NCI-H1092 treated with DMSO at 0.1 percent for 48 hours (cell line): ENCODE measurements at places on chromosomes 1 and 21.

- DNase-seq, result peak; percentile 43
Observed at GRCh38 chr1:12604114-12604874, 13.7 kb downstream of the DHRS3 start.

DNA sequence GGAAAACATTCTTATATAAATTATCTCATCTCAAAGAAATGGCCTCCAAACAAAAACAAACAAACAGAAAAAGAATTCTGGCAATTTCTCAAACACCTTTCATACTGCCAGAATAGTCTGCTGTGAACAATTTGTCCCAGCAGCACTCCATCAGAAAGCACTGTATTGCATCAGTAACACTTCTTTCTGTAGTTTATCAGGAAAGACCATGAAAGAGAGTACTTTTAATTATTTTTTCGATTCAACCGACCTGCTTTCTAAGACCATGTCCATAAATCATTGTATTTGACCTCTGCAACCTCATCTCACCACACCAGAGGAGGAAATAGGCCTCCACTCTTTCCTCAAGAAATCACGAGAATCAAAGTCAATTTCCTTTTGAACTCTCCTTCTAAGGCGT lies 1579.9 kb downstream of the MRPL39 start:
- no peak for DNase-seq

DNA sequence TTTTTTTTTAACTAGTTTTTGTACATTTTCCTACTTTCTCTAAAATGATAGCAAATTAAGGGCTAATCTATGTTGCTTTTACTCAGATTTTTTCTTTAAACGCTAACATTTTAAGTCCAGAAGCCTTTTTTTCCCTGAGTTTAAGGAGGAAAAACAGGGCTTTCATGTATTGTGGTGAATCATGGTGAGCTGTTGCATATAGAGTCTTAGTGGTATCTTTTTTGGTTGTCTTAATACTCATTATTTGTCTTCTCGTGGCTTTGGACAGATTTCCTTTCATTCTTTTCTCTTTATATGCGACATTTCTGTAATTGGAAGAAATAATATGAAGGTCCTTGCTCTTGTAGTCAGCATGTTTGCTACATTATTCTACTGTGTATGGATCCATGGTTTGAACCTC lies 1015.6 kb downstream of the PLA2G4A start:
- no peak for DNase-seq

DNA sequence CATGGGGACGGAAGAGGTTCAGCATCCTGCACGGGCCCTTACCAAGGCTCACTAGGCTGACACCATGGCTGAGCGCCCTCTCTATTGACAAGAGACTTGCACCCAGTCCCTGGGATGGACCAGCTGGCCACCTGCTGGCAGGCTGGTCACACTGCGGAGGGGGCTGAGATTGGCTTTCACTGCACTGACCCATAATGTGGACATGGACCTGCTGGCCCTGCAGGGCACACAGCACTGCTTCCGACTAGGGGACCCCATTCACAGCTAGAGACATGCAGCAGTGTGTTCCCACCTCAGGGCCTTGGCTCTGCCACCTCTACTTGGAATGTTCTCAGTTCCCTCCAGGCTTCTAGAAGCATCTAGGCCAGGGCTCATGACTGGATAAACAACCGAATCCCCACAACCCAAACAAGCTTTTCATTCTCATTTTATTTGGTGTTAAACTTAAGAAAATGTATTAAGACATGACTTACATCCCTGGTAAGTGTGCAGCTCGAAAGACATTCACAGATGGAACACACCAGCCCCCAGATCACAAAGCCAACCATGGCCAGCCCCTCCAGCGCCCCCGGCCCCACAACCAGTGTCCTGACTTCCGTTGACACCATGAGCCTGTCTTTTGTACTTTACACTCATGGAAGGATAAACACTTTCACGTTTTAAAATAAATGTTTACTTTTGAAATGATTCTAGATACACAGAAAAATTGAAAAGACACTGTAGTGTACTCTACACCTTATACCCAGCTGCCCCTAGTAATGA lies 9.3 kb upstream of the SRARP start:
- DNase-seq, result peak; percentile 17

GRCh38 chr1:117664314-117664713 lies 58.5 kb downstream of the TENT5C start:
- no peak for DNase-seq

GRCh38 chr21:43809853-43810504 lies 20.6 kb downstream of the RRP1 start:
- no peak for DNase-seq

DNA sequence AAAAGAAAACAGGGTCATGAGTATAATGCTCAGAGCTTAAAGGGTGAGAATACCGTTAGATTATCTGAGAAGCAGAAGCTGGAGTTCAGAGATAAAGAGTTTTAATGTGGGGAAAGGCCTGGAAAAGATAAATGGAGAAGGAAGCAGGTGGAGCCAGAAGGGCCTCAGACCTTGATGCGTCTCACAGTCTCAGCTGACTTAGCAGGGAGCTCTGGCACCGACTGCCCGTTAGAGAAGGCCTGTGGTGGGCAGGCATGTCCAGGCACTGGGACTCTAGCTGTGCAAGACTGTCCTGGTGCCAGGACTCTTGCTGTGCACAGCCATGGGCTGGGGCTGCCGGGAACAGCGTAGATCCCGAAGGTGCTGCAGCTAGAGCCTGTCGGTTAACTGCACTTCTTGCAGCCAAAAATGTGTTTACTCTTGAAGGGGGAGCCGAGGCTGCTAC lies 3.8 kb upstream of the SLAMF9 start:
- DNase-seq, result peak; percentile 23

DNA sequence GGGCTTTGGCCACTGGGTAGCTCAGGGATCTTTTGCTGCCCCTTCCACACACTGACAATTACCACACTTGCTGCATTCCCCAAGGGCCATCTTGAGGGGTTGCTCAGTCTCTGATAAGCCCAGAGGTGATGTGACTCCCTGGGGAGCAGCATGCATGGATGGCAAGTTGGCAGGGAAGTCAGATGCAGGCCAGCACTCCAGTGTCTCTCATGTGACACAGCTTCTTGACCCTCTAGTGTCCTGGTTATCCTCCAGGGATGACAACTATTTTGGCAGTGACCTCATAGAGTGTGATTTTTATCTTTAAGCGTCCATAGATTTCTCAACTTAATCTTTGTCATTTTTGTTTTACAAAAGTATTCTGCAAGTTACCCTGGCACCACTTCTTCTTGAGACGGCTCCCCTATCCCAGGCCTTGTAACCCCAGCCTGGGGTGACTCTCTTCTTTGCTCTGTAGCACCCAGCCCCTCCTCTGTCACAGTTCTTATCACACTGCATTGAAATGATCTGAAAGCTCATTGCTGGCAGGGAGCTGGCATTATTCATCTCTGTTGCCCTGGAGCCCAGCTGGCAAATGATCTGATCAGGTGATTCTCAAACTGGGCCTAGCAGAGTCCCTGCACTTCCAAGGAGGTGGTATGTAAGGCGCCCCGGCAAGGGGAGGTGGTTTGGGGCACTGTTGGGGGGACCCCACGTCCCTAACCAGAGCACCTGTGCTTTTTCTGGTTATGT lies 72.6 kb downstream of the TENT5C start:
- DNase-seq, result no peak

DNA sequence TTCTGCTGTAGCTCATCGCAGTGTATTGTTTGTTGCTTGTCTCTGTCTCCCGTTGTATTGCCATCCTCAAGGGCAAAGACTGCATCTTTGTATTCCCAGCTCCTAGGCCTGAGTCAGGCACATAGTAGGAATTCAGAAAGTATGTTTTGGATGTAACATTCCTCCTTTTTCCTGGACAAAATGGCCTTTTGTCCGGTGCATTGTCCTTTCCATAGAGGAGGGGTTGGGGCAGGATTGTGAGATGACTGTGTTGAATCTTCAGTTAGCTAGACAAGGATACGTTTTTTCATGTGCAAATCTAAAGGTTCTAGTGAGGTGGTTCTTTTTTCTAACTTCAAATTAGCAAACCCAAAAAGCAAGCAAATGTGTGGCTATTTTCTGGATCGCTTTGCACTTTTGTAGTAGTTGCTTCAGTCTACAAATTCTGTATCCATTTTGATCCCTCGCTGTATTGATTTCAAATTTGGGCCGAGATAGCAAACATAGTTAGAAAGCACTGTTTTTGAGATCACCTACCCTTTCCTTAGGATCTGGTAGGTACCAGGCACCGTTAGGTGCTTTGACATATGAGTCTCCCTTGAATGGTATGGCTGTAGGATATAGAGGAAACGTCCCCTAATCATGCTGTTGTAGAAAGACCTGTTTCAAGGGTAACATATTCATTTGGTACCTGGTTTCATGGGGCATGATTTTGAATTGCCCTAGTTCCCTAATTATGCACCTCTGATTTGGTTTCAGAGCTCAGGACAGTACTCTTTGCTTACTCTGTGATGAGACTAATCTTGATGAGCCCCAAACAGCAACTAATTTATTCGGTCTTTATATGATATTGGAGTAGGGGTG lies 1.2 kb downstream of the PPP1R8 start:
- DNase-seq, result no peak

DNA sequence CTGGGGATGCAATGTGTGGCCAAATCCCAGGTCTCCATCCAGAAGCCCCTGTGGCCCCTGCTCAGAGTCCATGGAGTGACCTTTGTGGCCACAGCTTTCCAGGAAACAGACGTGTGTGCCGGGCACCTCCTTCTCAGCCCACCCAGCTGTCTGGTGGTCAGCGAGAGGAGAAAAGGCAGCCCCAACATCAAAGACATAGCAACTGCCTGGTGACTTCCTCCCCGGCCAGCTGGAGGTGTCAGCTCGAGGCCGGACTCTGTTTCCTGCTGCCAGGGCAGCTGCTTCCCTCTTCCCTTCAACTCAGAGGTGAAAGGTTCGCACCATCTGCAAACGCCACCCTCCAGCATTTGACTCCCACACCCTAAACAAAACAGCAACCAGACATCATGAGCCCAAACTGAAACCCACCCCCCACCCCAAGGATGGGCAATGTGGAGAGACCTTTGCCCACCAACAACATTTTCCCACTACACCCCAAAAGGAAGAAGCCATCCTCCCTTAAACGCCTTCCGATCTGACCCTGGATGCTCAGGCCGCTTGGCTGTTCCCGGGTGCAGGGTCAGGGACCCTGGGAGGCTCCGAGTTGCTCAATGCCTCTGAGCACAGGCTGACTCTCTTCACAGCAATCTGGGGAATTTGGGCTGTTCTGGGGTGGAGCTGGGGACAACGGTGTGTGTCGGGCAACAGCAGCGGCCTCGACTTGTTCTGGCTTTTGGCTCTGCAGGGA lies 162.3 kb downstream of the PSMG1 start:
- DNase-seq, result no peak

- no peak for DNase-seq
Observed at GRCh38 chr1:163120372-163120771, 51.2 kb downstream of the RGS4 start.

GRCh38 chr1:3807769-3808168 lies 11.5 kb upstream of the LRRC47 start:
- DNase-seq, result no peak

DNA sequence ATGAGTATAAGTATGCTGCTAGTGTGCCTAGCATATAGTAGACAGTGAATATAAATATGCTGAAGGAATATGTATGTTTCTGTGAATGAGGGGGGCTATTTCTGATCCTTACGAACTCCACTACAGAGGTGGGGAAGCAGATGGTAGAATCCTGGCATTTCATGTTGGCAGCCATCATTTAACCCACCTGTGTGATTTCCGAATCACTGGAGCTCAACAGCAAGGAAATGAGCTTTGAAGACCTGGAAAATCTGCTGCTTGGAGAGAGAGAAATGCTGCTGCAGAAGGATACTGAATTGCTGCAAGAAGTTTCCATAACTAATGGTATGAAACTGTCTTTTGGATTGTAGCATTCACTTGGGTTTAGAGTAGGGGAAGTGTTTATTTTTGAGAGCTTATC lies 83.5 kb downstream of the RABGAP1L start:
- no peak for DNase-seq

GRCh38 chr1:117810553-117810952 lies 118.9 kb downstream of the GDAP2 start:
- DNase-seq, result no peak
